NCI-H2081 treated with DMSO at 0.1 percent for 48 hours (cell line): ENCODE measurements at places on chromosomes 1 and 21.

DNA sequence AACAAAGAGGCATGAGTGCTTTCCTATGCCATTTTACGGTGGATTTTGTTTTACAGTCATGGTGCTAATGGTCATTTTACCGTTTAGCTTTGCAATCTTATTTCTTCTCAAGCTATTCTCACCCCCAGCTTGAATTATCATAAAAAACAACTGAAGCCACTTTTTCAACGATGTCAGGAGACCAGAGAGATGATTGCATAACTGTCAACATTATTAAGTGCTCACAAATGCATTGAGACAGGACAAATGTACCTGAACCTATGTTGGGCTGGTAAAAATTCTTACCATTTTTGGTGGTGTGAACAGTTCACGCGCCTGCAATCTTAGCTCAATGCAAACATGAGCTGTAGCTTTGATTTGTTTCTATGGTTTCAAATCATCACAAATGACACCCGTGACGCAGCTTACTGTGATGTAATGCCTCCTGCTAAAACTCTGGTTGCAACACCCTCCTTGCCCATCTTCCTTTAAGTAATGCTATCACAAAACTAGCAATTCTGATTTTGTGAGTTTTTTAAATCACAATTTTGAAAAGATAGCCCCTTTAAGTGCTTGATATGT is 104.4 kb downstream of the UCHL5 start:
- no peak for DNase-seq

DNA sequence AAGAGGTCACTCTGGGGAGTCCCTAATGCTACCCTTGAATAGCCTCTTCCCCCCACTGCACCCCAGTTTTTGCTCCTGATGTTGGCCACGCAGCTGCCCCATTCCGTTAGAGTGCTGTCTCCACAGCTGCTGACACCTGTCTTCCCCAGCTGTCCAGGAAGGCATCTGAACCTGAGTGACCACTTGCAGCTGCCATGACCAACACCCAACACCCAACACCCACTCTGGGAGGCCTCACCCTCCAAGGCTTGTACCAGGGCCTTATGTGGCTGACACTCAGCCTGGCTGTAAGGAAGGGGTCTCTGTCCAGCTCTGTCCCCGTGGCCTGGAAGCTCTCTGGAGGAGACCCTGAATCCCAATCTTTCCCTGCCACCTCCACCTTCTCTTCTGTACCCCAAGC is 26.7 kb upstream of the LDLRAP1 start:
- DNase-seq, result no peak

DNA sequence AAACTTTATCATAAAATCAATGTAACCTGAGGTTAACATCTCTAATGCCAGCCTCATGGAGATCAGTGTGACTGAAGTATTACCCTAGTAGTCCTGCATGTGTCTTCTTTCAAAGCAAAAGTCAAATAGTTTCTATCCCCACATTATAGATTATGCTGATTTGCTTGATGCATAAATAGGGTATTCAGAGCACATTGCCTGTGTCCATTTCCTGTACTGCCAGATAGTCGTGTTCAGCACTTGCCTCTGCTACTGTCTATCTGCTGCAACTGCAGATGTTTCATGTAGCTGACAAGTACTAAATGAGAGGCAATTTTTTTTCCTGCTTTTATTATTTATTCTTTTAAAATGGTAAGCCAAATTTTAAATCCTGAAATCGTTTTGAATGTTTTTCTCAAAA is 348.7 kb downstream of the CHRM3 start:
- no peak for DNase-seq

DNA sequence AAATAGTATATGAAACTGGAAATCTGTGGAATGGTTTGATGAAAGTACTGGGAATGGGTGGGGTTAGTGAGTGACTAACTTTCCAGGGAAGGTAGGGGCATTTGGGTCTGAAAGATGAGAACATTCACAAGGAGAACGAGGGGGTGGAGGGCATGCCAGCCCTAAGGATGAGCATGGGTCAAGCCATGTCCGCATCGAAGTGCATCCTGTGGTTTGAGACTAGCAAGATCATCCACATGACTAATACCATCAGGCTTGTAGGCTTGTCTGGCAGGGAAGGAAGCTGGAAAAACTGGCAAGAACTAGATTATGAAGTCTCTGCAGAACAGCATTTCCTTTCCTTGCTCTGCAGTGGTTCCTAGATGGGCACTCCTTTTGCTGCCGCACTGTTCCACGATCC is 70.4 kb upstream of the UBE2U start:
- DNase-seq, result no peak

DNA sequence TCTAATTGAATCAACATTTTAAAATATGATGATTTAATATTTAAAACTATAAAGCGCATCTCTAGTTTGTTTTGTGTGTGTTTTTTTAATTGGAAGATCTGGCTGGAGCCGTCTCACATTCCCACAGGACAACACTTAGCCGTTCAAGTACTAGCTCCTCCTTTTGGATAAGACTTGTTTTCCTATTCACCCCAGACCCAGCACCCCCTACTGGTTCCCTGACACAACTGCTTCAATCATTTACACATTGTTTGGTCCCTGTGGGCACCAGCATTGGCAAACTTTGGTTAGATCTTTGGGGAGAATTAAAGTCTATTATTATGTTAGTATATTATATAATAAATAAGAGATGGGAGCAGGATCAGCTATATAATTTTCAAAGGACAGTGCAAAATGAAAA is 34.5 kb downstream of the TYW3 start:
- no peak for DNase-seq

DNA sequence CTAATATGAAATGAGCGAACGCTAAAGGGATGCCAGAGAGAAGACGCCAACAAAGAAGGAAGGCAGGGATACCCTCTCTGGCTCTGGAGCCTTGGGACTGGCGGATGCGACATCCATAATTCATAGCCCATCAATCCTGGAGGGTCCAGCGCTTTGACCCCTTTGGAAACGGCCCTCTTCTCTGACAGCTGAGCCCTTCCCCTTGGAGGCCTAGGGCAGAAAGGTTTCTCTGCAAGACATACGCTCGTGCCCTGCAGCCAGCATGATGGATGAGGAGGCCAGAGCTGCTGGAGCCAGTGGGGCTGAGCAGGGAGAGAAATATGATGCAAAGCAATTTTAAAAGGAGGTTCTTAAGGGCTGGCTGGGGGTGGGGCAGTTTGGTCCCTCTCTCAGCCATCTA is 22.2 kb downstream of the OPTC start:
- no peak for DNase-seq

DNA sequence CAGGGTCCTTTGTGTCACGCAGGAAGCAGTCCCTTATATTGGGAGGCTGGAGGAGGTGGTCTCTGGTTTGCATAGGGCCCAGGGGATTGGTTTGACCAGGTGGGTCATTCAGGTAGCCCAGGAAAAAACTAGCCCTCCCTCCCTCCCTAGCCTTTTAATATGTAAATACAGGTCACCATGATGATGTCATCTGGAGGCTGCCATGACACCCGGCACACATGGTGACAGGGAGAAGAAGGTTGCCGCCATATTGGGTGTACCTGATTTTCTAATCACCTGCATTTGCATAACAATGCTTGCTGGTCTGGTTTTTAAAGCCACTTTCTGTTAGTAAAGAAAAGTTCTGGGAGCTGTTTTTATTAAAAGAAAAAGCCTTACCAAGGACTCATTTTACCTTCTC is 791.0 kb upstream of the ADGRL4 start:
- DNase-seq, result no peak

- DNase-seq, result no peak
Measured at GRCh38 chr1:178629252-178630154, 95.5 kb upstream of the RALGPS2 start.

DNA sequence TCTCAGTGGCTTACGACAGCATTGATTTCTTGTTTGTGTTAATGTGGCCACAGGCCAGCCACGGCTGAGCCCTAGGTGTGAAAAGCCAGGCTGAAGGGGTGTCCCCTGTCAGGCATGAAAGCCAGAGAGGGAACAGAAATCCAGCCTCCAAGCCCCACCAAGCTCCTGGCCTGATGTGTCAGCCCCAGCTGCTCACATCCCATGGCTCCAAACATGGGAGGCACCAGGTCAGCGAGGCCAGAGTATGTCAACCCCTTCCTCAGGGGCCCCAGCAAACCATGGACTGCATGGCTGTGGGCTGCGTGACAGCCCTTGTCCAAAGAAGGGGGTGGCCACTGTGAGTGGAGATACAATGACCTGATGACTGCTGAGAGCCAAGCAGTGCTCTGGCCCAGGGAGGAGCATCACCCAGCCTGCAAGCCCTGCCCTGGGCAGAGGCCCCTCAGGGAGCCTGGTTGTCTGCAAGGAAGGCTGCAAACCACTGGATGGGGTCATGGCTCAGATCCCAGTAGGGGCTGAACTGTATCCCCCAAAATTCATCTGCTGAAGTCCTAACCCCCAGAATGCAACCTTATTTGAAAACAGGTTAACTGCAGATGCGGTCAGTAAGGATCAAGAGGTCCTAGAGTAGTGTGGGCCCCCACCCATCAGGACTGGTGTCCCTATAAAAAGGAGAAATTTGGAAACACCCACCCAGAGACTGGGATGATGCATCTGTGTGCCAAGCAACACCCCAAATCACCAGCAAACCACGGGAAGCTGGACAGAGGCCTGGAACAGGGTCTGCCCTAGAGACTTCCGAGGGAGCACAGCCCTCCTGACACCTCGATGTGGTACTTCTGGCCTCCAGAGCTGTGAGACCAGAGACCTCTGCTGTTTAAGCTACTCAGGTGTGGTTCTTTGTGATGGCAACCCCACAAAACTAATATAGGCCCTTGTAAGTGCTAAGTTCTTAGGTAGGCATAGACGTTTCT is 3.3 kb upstream of the MX2 start:
- DNase-seq, result no peak

- no peak for DNase-seq
Measured at GRCh38 chr1:34829250-34829649, 30.3 kb downstream of the SMIM12 start.

DNA sequence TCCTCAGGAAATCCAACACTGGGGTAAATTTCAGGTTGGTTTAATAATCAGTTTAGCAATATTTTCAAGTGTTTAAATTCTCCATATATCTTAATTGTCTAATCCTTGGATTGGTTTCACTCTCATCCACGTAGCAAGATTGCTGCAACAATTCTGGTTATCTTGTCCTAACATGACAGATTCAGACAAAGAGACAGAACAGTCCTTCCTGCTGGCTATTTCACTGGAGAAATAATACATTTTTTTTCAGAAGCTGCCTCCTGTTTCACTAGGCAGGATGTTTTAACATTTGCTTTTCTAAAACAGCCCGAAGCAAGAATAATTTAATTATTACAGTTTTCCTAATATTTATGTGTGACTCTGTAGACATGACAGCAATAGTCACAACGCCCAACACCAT is 2011.2 kb downstream of the NCAM2 start:
- DNase-seq, result no peak

DNA sequence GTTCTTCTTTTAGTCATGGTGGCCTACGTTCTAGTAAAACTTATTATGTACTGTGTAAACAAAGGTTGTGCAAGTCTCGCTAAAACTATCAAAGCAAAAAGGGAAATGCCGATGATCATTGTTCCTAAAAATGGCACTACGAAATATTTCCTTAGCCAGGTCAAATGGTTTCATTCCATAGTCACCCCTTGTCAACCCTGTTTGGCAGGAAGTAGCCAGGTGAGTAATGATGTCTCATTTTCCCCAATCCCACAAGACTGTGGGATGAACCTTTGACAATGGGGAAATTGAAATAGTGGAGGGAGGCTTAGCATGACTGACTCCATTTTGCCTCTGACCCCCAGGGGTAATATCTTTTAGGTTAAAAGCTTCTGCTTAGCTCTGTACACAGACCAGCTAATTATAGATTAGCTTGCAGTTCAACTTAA is 5.6 kb upstream of the REN start:
- DNase-seq, result no peak

DNA sequence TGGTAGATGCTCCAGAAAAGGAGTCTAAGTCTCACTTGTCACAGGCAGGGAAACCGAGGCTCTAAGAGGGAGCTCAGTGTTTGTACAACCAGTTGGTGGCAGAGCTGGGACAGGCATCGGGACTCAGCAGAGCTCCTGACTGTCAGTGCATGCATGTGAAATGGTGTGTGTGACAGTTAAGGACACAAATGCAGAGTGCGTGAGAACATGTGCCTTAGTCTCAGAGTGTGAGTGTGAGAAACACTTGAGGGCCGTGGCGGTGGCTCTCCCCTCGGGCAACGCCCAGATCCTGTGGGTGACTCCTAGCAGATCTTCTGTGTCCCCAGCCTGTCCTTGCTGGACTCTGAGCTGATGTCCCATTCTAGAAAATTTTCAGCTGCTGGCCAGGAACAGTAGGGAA is 362.6 kb downstream of the MATN1 start:
- DNase-seq, result no peak

GRCh38 chr1:222285526-222285925 is 262.4 kb downstream of the HHIPL2 start:
- no peak for DNase-seq

DNA sequence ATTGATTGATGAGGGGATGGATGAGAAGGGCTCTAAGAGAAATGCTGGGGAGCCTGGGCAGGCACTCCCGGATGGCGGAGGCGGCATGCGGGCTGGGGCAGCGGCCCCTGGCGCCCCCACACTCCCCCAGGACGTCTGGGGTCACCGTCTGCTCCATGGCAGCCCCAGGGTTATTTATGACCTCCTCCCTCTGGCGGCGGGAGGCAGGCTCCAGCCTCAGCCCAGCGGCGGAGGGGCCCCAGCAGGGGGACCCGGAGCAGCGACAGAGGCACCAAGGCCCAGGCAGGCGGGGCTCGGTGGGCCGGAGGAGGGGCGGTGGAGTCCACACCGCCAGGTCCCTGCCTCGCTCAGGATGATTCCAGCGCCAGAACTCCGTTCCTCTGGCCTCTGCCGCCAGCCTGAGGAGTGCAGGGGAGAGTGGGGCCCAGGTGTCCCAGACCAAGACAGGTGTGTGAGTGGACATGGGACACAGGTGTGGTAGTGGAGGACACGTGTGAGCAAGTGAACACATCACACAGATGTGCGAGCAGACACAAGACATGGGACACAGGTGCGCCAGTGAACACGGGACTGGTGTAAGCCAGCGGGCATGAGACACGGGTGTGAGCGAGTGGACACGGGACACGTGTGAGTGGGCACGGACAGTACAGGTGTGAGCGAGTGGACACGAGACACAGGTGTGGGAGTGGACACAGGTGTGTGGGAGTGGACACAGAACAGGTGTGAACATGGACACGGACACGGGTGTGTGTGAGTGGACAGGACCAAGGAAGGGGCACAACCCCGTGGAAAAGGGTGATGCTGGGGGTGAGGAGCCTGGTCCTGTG is 2.5 kb upstream of the SAMD11 start:
- DNase-seq, result no peak

DNA sequence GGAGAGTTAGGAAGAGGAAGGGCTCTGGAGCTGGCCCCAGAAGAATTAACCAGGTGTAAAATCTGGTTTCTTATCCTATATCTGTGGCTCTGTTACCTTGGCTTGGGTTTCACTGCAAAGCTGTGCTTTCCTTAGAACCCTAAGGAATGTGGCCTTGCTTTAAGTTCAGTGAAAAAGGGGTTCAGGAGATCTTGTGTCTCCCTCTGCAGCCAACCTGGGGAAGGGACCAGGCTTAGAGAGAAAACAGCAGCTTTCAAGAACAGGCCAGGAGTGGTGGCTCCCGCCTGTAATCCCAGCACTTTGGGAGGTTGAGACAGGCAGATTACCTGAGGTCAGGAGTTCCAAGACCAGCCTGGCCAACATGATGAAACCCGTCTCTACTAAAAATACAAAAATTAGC is 16.1 kb upstream of the MYCL start:
- no peak for DNase-seq
